ENCODE measurements at places on chromosomes 2 and 18.

- DNase-seq: no peak
These were observed 3.0 kb downstream of the SF3B1 start for GRCh38 chr2:197431858-197432257.

DNA sequence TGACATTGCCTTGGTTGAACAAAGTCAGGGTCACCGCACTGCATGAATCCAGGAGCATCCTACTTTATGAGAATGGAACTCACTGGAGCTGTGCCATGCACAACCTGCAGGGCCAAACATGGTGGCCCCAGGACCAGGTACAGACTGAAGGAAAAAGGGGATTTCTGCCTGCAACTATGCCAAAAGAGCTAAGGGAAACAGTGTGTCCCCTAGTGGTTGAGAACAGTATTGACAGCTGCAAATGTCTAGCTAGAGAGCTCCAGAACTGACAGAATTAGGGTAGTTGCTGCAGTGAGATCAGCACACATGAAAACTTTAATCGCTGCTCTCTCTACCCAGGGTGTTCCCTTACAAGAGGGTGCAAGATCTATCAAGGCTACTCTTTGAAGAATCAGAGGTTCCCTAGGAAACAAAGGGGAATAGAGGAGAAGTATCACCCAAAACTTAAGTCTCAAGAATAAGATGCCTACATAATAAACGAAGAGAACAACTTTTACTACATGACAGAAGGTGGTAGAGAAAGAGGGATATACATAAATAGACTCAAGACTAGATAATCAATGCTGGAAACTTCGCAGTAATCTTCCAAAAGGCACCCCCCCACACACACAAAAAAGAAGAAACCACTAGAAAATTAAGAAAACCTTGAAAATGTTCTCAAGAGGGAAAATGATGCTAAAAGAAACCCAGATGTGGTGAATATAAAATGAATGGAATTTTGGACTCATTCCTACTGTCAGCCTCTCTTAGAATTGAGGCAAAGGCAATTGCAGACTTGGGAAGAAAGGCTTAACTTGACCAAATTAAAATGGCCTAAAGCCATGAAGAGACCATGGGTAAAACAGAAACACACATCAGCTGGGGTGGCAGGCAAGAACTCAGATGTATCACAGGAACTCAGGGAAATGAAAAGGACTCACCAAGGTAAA is 43.6 kb upstream of the IHH start:
- DNase-seq: peak; percentile 39

DNA sequence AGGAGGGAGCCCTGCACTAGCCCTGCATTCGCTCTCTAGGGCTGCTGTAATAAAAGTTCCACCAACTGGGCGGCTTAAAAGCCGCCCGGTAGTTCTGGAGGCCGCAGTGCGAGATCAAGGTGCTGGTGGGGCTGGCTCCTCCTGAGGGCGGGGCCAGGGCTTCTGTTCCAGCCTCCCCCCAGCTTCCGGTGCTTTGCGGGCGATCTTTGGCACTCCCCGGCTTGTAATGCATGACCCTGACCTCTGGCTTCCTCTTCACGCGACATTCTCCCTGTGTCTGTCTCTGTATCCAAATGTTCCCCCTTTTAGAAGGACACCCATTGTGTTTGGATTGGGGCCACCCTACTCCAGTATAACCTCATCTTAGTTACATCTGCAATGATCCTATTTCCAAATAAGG is 84.5 kb downstream of the ZCCHC2 start:
- DNase-seq: no peak

- DNase-seq: no peak
These were observed 35.3 kb downstream of the CYP26B1 start for GRCh38 chr2:72112401-72112800.

- no peak for DNase-seq
These were observed 354.0 kb downstream of the LRRTM1 start for GRCh38 chr2:79950526-79950925.

- no peak for DNase-seq
These were observed 310.5 kb downstream of the SATB2 start for GRCh38 chr2:199147216-199147615.

DNA sequence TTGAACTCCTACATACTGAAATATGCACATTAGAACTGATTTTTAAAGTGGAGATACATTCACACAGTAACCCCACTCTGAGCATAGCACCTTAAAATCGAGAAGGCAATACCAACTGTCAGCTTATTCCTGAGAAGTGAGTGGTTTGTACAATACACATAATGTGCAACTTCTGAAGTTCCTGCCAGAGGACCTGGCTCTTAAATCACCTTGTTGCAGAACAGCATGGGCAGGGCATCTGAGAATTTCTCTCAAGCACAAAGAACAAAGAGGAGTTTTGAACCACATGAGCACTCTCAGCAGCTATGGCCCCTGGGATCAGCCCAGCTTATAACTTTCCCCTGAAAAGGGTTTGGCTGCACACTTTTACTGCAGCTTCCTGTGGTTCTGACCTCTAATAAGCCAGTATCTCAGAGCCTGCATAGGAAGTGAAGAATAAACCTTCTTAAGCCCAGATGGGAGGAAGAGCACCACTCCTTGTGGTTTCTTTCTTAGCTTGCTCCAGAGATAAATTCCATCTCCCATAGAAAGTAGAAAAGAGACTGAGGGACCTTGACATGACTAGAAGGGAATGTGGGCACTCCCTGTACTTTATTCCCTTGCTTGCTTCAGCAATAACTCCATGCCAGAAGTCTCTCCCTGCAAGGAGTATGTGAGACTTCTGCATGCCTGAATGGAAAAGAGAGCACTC is 862.3 kb downstream of the SUCLG1 start:
- no peak for DNase-seq

DNA sequence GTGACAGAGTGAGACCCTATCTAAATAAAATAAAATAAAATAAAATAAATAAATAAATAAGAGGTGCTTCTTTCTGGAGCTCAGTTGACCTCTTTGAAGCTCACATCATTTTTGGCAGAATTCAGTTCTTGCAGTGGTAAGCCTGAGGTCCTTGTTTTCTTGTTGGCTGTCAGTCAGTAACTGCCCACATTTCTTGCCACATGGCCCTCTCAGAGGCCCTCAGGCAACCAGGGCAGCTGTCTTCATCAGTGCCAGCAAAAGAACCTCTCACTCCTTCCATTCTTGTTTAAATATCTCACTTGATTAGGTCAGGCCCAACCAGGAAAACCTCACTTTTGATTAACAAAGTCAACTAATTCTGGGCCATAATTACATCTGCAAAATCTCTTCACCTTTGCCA is 53.2 kb downstream of the RAPGEF4 start:
- DNase-seq: no peak

- DNase-seq: no peak
These were observed 125.2 kb upstream of the GAREM1 start for GRCh38 chr18:32595832-32596231.

DNA sequence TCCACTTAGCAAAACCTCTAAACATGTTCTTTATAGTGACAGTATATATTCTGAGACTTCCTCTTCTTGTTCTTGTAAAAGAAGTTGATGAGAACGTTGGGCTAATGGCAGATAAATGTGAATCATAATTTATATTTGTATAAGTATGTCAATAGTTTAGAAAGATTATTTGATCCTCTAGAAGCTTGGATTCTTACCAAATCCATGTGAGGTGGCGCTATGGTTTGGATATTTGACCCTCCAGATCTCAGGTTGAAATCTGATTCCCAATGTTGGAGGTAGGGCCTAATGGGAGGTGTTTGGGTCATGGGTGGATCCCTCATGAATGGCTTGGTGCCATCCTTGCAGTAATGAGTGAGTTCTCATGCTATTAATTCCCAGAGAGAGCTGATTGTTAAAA is 29.8 kb upstream of the SCN1A start:
- no peak for DNase-seq
